ENCODE measurements at places on chromosomes 2 and 18.

- DNase-seq: no peak
Observed at GRCh38 chr2:206721256-206721920, 3.2 kb upstream of the DYTN start.

- DNase-seq: no peak
Observed at GRCh38 chr18:2683055-2683454, 27.5 kb downstream of the SMCHD1 start.

- no peak for DNase-seq
Observed at GRCh38 chr2:173205375-173205774, 129.7 kb downstream of the MAP3K20 start.

GRCh38 chr2:151999053-151999452 is 99.8 kb downstream of the CACNB4 start:
- peak; percentile 9 for DNase-seq

DNA sequence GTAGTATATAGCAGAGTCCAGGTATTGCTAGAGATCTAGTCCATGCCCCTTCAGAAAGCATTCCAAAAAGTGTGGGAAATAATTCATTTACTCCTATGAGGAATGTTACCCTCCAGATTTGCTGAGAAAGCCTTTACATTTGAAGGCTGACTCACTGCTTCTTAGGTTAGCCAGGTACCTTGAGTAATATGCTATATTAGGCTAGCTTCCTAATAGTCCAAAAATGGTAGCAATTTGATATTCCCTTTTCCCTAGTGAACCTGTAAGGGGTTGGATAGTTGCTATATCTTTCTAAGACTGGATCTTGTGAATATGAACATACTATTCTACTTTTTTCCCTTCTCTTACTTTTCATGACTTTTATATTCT is 63.6 kb downstream of the SPOPL start:
- DNase-seq: no peak

- no peak for DNase-seq
Observed at GRCh38 chr2:164846276-164846675, 4.7 kb upstream of the COBLL1 start.

Measured in stimulated activated CD8-positive, alpha-beta memory T cell treated with anti-CD3 and anti-CD28 coated beads, Interleukin-7, amount 100 ng/mL, for 1 hour (primary cell).